Hematopoietic multipotent progenitor cell treated with erythropoietin and hydrocortisone succinate and interleukin-3 and kit ligand, for 6 days (in vitro differentiated cells): ENCODE measurements at places on chromosomes 2 and 18.

DNA sequence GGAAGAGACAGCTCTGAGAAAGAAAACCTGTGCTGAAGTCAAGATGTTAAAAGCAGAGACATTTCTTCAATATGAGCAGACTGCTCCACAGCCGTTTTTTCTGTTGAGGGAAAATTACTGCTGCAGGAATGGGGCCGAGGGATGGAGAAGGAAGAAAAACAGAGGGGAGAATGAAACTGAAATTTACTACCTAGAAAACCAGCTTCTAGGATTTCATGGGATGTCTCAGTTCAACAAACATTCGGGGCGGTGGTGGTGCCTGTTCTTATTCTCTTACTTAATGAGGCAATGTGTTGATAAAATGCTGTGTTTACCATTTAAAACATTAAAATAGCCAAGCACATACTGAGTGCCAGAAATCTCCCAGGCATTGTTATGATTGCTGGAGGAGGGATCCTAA lies 557.1 kb upstream of the MEX3C start:
- no peak for DNase-seq

GRCh38 chr2:77054938-77055337 lies 467.2 kb downstream of the LRRTM4 start:
- no peak for DNase-seq

- DNase-seq, result peak; percentile 96
Measured at GRCh38 chr18:3596637-3597384, 146.8 kb downstream of the TGIF1 start.

GRCh38 chr2:232434091-232434490 lies 21.9 kb upstream of the ALPI start:
- DNase-seq, result no peak

DNA sequence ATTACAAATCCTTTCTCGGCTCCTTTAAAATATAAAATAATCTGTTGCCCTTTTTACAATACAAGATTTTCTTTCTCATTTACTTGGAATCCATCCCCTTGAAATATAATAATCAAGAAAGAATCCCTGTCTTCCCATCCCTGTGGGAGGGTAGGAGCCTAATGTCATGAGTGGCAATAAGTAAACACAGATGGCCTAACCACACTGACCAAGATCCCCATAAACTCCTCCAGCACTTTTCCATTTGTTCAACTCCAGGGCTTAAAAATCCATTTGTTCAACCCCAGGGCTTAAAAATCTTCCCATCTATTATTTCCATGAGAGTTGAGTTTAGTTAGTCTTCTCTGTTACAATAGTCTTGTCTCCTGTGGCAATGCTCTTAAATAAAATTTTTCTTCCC lies 297.6 kb downstream of the CDH7 start:
- no peak for DNase-seq

DNA sequence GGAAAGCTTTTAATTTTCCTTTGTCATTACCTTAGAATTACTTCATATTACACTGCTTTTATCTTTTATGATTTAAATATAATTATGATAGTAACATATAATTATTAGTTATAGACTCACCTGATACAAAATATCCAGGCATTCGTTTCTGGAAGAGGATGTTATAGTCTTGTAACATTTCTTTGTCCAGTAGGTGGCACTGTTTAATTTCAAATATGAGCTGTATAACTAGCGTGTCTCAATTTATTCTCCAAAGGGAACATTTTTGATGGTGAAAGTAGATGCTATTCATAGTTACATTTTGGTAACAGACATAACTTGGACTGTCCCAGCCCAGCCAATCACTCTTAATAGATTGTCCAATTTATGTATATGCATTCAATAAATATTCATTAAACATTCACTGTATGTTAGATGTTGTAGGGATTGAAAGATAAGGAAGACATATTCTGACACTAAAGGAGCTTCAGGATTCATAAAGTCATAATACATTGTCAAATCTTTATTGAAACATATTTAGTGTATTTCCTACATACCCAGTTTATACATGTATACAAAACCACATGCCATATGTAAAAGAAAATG lies 19.2 kb downstream of the DAW1 start:
- peak; percentile 82 for DNase-seq

- no peak for DNase-seq
Measured at GRCh38 chr18:26618135-26618534, 69.8 kb upstream of the KCTD1 start.

DNA sequence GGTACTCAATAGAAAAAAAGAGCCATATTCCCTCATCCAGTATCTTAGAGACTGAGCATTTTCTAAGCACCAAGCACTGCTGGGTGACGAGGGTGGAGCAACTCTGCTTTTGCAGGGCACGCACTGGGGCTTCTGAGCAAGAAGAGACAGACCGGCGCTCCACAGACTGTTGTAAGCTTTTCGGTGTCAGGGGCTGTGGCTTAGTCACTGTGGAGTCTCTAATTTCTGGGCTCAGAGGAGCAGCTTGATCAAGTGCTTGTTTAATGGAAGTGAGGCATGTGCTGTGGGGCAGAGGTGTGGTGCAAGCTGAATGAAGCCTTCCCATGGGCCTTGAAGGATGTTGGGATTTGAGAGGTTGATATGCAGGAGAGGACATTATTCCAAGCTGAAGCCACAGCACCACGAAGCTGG lies 227.1 kb downstream of the MYCN start:
- no peak for DNase-seq

GRCh38 chr2:218878486-218878885 lies 2.2 kb upstream of the WNT10A start:
- no peak for DNase-seq

GRCh38 chr18:33440060-33441043 lies at the start of gene CCDC178:
CCDC178 (minus strand) TSS chr18:33440721; CDS start chr18:33412088, 28,633 bp downstream.
- DNase-seq, result peak; percentile 44

GRCh38 chr2:240996161-240996833 lies 2.1 kb upstream of the SNED1 start:
- DNase-seq, result no peak

DNA sequence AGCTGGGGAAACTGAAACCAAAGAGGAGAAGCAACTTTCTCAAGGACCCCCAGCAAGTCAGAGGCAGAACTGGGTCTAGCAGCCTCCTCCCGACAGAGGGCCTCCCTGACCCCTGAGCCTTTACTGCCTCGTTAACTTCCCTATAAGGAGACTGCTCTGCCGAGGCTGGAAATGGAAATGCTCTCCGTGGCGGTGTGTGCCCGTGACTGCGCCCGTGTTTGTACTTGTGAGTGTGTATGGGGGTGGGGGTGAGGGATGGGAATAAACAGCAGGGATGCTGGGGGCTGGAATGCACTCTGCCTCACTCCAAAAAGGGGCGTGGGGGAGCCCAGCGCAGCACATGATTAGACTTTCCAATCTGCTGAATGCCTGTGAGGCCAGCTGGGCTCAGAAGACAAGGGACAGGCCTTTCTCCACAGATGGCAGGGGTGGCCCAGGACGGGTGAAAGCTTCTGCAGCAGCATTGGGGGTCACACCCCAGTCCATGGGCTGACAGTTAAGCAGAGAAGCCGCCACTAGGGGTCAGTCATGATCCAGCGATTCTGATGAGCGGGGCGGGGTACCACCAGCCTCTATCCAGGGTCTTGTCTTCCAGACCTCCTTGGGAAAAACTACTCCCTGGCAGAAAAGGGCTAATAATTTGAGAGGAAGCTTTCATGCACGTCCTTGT lies 26.8 kb downstream of the MPHOSPH10 start:
- peak; percentile 84 for DNase-seq

GRCh38 chr2:2859732-2860131 lies 517.9 kb downstream of the EIPR1 start:
- DNase-seq, result no peak

- DNase-seq, result no peak
Measured at GRCh38 chr2:234305846-234306245, 191.0 kb downstream of the ARL4C start.

GRCh38 chr18:59897321-59897954 lies 2.4 kb upstream of the PMAIP1 start:
- no peak for DNase-seq

DNA sequence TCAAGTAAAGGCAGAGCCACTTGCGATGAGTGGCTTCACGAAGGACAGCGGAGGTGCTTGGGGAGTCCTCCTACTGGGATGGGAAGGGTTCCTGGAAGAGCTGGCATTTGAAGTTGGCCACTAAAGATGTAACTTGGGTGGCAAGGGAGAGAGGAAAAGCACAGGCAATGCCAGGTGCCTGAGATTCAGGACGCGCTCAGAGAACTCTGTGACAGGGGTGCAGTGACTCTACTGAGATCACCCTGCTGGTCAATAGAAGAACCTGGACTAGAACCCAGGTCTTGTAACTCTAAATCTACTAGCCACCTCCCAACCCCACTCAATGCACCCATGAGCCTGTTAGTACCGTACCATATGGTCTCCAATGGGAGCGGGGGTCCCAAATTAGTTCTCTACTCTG lies 5.4 kb upstream of the GRHL1 start:
- no peak for DNase-seq
